ENCODE measurements at places on chromosomes 3 and 15.

DNA sequence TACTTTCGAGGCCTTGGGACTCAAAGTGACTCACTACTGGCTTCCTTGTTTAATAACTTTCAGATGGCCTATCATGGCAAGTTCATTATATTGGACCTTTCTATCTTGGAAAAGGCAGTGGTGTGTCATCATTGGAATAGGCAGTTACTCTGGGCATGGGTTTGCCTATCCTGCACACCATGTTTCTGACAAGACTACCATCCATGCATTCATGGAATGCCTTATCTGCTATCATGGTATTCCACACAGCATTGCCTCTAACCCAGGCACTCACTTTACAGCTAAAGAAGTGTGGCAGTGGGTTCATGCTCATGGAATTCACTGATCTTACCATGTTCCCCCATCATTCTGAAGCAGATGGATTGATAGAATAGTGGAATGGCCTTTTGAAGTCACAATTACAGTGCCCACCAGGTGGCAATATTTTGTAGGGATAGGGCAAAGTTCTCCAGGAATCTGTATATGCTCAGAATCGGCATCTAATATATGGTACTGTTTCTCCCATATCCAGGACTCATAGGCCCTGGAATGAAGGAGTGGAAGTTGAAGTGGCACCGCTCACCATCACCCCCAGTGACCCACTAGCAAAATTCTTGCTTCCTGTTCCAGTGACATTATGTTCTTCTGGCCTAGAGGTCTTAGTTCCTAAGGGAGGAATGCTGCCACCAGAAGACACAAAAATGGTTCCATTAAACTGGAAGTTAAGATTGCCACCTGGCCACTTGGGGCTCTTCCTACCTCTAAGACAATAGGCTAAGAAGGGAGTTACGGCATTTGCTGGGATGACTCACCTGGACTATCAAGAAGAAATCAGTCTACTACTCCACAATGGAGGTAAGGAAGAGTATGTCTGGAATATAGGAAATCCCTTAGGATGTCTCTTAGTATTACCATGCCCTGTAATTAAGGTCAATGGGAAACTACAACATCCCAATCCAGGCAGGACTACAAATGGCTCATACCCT, 1161.4 kb downstream of the SI start:
- DNase-seq = no peak

GRCh38 chr3:46449755-46450552, 14.8 kb downstream of the LTF start:
- DNase-seq = peak; percentile 5

- DNase-seq = no peak
Measured at GRCh38 chr3:52790741-52791140, 3.9 kb upstream of the ITIH3 start.

DNA sequence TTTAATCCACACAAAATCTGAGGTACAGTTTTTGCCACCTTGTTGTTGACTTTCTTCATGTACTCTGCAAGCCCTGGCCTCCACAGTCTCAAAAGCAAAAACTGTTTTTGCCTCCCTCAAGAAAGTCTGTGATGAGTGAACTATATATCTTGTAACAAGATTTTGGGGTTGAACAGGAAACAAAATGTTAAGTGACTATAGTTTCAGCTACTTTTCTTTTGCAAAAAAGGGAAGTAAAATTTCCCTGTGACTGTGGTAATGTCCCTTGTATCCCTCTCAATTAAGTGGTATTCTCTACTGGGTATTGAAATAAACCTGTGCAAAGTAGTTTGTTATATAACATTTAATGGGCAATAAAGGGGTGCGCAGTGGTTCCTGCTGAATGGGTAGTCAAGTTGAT, 21.3 kb upstream of the SCAANT1 start:
- no peak for DNase-seq

- DNase-seq = no peak
Measured at GRCh38 chr3:46541835-46542234, 24.3 kb downstream of the LRRC2 start.

GRCh38 chr3:65575376-65575840, 463.3 kb downstream of the MAGI1 start:
- DNase-seq = peak; percentile 97

- no peak for DNase-seq
Measured at GRCh38 chr3:40523781-40524180, 979 bp upstream of the ZNF621 start.

DNA sequence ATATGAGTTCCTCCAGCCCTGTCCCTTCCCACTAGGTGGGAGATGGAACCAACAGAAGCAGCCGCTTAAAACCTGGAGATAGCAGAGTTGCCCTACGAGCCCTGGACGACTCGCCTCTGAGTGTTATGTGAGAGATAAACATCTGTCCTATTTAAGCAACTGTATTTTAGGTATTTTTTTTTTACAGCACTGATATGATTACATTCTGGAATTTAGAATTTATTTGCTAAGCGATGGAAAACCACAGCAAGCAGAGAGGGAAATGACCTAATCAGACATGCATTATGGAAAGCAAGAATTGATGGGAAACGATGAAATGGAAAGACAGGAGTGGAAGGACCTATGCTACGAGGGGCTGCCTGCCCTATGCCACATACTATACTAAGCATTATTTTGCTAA, 379.0 kb upstream of the IL12A start:
- peak; percentile 72 for DNase-seq

DNA sequence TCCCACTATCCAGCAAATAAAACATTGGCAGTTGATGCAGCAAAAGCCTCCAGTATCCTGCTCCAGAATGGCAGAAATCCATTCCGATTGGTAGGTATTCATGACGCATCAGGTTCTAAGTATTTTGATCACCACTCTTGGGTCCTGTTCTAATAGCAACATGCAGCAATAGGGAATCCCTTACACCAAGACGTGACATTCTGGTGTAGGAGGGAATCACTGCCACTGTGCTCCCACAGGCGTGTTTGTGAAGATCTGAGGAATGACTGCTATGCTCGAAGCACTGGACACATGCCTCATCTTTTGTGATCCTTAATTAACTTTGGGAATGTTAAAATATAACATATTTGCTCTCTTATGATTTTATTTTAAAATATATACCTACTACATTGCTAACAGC, 552.9 kb downstream of the MECOM start:
- DNase-seq = peak; percentile 19

GRCh38 chr15:81418444-81418843, 44.4 kb upstream of the TMC3 start:
- no peak for DNase-seq

DNA sequence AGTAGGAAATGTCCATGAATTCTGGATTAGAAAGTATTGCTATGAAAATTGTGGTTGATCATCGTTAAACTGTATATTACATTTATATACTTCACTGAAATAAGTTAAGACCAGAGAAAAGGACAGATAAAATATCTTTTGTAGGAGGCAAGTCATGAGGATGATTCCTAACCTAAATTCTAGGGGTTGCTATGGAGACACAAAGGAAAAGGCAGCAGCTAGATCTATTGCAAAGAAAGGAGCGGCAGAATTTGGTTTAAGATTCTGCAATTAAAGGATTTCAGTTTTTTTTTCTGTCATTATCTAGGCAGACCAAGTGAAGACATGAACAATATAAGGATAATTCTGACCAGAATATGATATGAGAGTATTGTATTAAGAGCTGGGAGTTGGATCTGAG, 136.1 kb downstream of the CHL1 start:
- no peak for DNase-seq

DNA sequence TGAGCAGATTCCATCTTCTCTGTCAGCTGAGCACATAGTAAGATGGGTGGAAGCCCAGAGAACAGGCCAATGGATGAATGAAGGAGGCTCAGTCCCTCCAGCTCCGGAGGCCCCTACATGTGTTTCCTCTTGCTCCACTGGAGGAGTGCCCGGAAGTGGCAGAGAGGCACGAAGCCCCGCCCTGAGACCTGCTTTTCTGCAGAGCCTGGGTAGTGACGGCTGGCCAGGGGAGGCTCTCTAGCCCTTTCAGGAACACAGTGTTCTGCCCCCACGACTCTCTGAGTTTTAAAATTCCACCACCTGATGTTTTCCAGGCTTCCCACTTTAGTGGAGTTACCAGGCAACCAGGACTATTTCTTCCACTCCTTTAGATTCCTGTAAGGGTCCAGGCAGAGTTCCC, 149.4 kb upstream of the SLC6A11 start:
- DNase-seq = no peak

- DNase-seq = no peak
Measured at GRCh38 chr15:67208396-67208795, 46.1 kb downstream of the AAGAB start.

DNA sequence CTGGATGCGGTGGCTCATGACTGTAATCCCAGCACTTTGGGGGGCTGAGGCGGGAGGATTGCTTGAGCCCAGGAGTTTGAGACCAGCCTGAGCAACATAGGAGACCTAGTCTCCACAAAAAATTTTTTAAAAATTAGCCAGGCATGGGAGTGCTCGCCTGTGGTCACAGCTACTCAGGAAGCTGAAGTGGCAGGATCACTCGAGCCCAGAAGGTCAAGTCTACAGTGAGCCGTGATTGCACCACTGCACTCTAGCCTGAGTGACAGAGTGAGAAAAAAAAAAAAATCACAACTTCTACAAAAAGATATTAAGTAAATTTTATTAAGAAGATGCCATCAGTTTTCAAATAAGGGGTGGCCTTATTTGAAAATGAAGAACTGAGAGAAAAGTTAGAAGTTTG, 11.9 kb upstream of the PLA2G4D start:
- no peak for DNase-seq

DNA sequence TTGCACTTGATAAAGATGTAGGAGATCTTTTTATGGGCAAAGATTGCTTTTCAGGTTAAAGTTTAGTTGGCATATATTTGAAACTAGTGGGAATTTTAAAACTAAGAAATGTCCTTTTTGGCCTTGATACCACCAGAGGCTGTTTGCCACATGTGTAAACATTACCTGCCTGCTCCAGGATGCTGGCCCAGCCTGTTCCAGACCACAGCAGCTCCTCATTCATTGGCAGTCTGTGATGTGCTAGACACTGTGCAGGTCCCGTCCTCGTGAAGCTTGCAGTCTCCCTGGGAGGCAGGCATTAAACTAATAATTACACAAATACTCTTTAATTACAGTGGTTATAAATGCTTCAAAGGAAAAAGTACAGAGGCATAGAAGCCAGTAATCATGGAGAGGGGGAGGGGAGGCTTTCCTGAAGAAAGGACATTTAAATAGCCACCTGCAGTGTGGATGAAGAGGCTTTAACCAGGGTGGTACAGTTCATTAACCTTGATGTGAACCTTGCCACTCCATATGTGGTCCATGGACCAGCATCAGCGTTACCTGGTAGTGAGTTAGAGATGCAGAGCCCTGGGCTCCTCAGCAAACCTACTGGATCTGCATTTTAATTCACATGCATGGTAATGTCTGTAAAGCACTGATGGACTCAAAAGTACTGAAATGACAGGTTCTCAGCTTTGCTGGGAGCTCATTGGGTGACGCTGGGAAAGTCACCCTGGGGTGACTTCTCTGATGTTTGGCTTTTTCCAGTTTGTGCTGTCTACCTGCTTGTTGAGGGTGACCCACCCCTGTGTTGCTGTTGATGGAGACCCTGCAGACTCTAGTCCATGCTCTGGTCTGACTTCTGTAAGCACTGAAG, 5.3 kb downstream of the ZNF710 start:
- DNase-seq = no peak

- peak; percentile 63 for DNase-seq
Measured at GRCh38 chr3:43632269-43632733, 10.5 kb upstream of the ANO10 start.

GRCh38 chr3:20125897-20126296, 60.1 kb downstream of the SGO1 start:
- no peak for DNase-seq

GRCh38 chr15:76215634-76216033, 95.6 kb downstream of the ETFA start:
- no peak for DNase-seq

DNA sequence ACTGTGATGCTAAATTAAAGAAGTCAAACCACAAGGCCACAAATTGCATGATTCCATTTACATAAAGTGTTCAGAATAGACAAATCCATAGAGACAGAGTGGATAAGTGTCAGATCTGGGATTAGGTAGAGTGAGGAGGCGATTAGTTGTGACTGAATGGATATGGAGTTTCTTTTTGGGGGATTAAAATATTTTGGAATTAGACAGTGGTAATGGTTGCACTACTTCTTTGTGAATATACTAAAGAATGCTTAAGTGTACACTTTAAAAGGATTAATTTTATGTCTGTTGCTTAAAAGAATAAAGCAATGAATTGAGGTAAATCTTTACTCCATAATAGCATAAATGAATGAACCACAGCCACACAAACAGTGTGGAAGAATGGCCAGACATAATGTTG, 175.5 kb upstream of the CADM2 start:
- DNase-seq = no peak

DNA sequence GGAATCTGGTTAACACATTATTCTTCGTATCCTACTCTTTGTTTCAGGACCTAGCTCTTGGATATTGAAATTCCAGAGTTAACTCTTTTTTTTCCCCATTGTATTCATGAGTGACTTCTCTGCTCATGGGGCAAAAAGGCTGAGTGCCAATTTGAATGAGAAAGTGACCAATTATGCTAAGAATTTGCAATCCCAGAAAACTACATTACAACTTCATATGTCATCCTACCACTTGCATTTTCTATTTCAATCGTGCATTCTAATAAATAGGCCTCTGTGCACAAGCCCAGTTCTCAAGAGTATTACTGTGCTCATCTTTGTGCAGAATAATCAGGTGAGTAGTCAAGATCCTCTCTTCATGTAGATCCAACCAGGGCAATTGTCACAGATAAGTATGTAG, 537.8 kb downstream of the OTOL1 start:
- peak; percentile 79 for DNase-seq

DNA sequence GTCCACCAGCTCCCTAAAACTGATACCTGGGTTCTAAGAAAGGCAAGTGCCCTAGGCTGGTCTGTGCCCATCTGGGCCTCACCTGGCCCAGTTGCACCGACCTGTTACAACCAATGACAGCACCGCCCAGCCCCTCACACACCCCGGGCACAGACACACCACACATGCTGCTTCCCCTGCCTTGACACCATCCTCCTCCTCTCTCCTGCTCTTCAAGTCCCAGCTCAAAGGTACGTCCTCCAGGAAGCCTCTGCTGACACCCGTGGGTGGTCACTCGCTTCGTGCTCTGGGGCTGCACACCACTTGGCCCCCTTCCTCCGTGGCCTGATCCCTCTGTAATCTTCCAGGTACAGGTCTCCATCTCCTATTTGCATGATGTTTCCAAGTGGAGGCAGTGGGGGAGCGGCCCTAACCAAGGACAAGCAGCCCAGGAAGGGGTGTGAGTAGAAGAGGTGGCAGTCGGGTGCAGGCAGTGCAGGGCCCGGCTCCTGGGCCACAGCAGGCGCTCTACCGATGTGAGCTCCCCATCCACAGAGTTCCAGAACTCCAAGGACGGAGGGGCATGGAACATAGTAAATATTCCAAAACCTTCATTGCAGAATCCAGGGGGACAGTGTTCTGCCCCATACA, 144.6 kb downstream of the NUP210 start:
- DNase-seq = no peak
